SIG-M5 (cell line): ENCODE measurements at places on chromosomes 12 and 14.

- no peak for DNase-seq
Observed at GRCh38 chr12:114774197-114774596, 90.2 kb upstream of the TBX3 start.

GRCh38 chr12:6201213-6201608 lies 1.0 kb downstream of the CD9 start:
- no peak for DNase-seq

- DNase-seq: no peak
Observed at GRCh38 chr14:101654051-101654450, 92.8 kb downstream of the DIO3 start.

DNA sequence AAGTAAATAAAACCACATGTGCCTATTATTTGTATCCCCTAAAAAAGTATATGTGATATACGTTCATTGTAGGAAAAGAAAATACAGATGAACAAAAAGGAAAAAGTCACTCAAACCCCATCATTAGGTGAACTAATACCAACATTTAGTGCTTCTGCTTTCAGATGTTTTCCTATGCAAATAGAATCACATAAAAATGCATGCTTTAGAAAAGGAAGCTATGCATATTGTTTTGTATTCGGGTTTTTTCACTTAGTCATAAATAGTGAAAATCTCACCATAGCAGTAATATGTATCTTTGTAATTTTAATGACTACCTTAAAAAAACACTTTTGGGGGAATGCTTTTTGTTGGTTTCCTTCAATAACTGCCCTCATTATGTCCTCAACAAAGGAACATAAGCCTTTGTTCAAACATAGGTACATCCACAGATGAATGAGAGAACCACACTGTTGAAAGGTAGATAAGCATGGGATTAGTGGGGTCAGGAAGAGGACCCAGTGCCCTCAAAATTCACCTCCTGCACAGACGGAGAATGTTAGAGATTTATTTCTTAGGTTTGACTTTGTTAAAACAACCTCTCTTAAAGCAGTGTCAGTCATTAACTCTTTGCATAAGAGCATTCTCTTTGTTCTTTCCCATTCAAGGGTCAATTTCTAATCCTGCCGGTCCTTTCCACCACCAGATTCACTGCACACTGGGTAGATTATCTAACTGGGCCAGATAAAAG lies 6.5 kb downstream of the AMDHD1 start:
- no peak for DNase-seq

GRCh38 chr12:28217805-28218204 lies 27.5 kb downstream of the CCDC91 start:
- DNase-seq: no peak
